ENCODE measurements at places on chromosomes 7 and 10.

GRCh38 chr10:5617521-5617920, 48.9 kb downstream of the ASB13 start:
- no peak for DNase-seq

DNA sequence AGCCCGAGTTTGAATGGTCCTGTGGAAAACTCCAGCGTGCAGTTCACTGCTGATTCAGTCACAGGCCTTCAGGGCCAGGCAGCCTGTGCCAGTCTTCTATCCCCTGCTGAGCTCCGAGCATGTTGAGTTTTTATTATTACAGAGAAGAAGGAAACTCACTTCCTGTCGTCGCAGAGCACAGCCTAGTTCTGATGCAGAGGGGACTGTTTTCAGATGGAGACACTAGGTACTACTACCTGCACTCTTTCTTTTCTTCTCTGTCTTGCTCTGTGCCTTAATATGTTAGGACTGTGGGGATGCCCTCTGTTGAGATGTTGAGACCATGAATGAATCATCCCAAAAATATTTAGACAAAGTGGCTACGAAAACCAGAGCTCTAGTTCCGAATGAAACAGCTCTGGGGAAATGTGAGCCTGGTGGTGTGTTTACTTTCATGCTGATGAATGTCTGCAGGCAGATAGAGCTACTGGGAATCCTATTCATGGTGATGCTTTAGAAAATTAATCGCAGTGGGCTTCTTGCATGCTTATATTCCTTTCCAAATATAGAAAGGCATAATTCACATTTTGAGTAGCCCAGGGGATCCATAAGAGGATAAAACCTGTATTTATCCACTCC, 29.6 kb downstream of the CASP7 start:
- DNase-seq: peak; percentile 30

DNA sequence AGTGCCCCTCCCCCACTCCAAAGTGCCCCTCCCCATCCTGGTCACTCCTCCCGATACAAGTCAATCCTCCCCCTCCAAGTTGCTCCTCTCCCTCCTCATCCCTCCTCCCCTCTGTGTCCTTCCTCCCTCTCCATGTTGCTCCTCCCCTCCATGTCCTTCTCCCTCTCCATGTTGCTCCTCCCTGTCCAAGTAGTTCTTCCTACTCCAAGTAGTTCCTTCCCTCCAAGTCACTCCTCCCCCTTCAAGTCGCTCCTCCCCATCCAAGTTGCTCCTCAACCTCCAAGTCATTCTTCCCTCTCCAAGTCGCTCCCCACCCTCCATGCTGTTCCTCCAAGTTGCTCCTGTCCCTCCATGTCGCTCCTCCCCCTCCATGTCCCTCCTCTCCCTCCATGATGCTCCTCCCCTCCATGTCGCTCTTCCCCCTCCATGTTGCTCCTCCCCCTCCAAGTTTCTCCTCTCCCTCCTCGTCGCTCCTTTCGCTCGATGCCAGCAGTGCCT, 8.6 kb upstream of the WBP1L start:
- DNase-seq: no peak

GRCh38 chr7:30169579-30169978, 34.8 kb downstream of the MTURN start:
- DNase-seq: no peak
